ENCODE measurements at places on chromosomes 5 and 9.

- DNase-seq, result no peak
Observed at GRCh38 chr5:151005950-151006576, 14.3 kb upstream of the GPX3 start.

DNA sequence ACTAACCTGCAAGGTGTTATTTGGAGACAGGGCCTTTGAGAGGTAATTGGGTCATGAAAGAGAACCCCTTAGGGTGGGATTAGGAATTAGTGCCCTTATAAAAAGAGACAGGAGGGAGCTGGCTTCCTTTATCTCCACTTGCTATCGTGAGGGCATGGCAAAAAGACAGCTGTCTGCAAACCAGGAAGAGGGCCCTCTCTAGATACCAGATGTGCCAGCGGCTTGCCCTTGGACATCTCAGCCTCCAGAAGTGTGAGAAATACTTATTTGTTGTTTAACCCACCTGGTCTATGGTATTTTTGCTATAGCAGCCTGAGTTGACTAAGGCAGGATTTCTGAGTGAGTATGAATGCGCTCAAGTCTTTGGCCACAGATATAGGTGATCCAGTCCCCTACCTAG is 978 bp upstream of the RGS14 start:
- DNase-seq, result no peak

- no peak for DNase-seq
Observed at GRCh38 chr9:101566904-101567724, 27.7 kb downstream of the PPP3R2 start.

DNA sequence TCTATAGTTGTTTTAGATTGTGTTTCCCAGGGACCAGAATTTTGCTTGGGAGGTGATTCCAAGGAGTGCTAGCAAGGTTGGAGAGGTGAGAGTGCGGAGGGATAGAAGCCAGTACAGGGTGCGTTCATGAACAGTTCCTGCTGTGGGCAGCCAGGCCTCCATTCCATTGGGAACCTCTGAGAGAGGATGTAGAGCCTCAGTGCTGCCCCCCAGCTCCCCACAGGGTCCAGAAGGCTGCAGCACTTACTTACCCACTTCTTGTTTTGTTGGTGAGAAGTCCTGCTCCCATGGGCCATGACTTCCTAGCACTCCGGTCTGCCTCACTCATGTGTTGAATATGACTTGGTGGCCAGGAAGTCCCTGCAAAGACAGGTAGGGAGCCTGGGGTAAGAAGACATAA is 128.2 kb upstream of the GAS1 start:
- no peak for DNase-seq

GRCh38 chr5:72210888-72211678 is 103.8 kb downstream of the MAP1B start:
- no peak for DNase-seq

Measured in GM19239 (cell line).